ENCODE measurements at places on chromosomes 5 and 9. TPM values are rescaled to one million over a fixed set of nuclear protein-coding genes. Genes with fewer than 3 reads are reported as not detected.

DNA sequence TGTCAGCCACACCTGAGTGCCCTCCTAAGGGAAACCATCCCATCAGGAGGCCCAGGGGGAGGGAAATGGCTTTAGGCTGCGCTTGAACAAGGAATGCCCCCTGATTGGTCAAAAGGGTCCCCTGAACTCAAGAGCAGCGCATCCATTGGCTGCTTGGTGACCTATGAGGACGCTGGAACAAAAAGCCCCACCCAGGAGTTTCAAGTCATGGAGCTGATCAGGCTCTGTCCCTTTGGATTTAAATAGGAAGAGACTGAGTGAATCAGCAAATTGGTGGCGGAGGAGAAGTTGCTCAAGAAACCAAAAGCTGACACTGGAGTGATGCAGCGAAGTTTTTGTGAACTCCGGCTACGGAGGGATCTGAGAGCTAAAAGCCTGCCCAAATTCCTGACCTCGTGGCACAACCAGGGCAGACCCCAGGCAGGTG, 66.7 kb downstream of the SMIM23 start:
- peak; percentile 27 for DNase-seq

GRCh38 chr9:137501457-137501856, 42.3 kb upstream of the NSMF start:
- DNase-seq, result no peak

DNA sequence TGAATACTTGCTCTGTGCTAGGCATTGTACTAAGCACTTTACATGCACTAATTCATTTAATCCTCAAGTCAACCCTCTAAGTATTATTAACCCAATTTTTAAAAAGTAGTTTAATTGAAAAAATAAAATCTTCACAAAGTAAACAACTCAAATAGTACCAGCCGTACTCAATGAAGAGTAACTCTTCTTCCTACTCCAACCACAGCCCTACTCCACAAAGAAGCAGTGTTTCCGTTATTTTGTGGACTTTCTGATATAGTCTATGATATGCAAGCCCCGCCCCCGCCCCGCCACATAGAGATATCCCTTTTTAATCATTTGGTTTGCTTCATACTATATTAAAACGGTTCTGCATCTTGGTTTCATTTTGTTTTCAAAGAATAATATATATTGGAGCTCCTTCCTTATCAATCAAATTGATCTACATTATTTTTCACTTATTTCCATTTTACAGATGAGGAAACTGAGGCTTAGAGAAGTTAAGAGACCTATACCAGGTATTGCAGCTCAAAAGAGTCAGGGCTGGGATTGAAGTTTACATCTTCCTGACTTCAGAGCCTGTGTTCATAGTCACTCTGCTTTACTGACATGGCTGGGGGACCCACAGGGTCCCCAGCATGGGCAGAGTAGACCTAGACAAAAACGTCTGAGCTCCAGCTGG, 78.6 kb downstream of the PCDH1 start:
- no peak for DNase-seq

GRCh38 chr5:139638736-139639618, 9.2 kb upstream of the CXXC5 start:
- peak; percentile 42 for DNase-seq

GRCh38 chr5:159758189-159758588, 158.1 kb upstream of the ADRA1B start:
- no peak for DNase-seq

- no peak for DNase-seq
These were observed 11.0 kb upstream of the NANS start for GRCh38 chr9:98045234-98046179.

DNA sequence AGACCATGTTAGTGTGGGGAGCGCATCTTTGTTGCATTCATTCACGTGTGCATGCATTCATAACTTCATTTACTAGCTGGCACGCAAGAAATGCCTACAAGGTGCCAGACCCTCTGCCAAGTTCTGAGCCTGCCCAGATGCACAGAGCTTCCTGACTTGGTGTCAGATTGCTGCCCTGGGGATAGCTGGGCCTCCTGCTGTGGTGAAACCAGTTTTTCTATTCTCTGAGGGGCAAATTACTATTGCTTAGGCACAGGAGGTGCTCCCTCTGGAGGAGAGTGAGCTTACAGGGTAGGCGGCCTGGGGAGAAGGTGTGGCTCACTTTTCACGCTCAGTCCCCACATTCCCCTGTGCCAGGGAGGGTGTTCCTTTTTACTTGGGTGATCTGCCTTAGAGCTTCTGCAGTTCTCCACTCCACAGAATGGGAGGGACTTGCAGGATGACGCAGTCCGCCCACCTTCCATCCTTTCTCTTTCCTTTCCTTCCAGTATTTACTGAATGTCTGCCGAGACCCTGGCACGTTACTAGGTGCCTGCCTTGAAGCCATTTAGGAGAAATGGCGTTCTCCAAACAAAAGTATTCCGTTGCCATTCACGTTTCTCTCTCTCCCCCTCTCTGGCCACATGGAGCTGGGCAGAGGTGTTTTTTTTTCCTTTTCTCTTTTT, 27.9 kb upstream of the CTNNA1 start:
- DNase-seq, result peak; percentile 66

GRCh38 chr5:4145511-4145910, 549.9 kb downstream of the IRX1 start:
- no peak for DNase-seq

GRCh38 chr5:60927450-60927849, 17.4 kb downstream of the ERCC8 start:
- DNase-seq, result no peak

GRCh38 chr9:27470291-27470856, 53.7 kb upstream of the IFNK start:
- DNase-seq, result peak; percentile 60

DNA sequence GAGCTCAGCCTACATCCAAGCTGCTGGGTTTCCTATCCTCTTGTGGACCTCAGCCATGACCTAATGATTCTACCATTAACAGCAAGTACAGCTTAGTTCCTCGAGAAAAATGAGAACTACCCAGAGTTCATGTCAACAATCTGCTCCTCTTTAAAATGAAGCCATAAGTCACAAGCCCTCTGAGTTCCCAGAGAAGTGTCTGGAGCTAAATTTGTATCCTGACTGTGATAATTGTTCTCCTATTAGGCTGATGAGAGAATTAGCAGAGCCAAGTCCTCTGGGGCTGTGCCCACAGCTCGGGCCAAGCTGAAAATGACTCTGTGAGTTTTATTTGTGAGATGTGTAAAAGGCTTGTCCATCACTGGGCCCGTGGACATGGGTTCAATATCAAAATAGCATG, 145.1 kb upstream of the SMIM23 start:
- DNase-seq, result no peak

DNA sequence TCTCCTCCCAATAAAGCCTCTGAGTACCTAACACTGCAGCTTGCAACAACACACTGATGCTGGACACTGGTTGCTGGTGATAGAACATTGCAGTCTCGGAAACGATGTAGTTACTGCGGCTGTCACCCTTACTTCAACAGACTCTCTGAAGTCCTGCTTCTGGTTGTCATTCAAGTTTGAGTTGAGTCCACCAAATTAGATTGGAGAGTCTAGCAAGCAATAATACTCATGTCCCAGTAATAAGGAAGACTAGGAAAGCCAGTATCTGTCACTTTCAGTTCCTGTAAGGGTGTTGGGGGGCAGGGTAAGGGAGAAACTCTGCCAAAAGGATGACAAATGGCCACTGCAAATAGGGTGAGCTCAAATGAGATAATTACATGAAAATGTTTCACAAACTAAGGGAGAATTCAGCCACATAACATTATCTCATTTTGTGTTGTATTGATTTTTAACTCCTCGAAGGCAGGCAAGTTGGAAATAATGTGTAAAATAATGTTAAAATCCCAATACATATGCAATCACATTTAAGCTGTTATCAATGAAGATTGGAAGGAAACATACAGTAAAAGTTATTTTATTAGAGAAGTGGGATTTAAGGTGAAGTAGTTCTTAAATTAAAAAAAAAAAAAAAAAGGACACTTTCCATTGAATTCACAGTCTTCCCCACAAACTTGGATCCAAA, 849 bp upstream of the IFT74 start:
- DNase-seq, result peak; percentile 10

DNA sequence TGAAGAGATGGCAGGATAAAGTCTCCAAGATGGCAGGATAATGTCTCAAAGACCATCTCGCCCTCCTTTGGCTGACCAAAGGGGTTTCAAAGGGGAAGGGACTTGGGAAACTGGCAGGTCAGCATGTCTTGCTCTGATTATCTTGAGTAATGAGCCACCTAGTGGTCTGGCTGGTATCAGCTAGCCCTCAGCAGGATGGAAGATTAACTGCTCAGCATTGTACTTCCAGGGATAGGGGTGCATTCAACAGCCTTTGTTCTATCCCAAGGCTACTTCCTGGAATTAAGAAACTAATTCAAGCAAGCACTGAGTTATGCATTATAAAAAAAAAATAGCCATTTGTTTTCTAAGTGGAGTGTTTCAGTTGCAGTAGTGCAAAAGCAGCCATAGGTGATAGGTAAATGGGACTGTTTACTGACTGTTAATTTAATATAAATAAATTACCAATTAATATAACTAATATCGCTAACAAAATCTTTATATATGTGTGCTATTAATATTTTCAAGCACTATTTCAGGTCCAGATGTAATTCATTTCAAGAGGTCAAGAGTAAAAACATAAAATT, 555.5 kb downstream of the CDH9 start:
- peak; percentile 87 for DNase-seq

DNA sequence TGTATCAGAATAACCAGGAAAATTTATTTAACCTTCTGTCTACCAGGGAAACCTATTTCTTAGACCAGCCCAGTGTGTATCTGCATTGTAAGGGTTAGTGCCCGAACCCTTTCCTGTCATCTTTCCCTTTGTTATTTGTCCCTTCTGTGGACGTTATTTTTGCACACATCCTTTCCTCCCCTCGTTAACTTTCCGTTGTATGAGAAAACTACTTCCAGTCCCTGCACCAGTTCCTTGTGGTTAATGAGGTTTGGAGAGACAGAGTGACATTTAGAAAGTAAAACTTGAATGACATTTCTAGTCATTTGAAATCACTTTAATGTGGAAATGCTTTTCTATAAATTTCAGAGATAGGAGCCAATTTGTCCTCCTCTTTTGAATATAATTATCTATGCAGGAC, 4.3 kb upstream of the IFNB1 start:
- no peak for DNase-seq

DNA sequence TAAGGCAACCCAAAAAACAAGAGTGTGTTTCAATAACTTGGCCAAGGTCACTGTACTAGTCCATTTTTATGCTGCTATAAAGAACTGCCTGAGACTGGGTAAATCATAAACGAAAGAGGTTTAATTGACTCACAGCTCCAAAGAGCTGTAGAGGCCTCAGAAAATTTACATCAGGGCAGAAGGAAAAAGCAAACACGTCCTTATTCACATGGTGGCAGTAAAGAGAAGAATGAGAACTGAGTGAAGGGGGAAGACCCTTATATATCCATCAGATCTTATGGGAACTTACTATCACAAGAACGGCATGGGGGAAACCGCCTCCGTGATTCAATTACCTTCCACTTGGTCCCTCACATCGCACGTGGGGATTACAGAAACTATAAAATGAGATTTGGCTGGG, 64.3 kb upstream of the CAMK4 start:
- no peak for DNase-seq

- no peak for DNase-seq
These were observed 169.8 kb upstream of the STK32A start for GRCh38 chr5:147065071-147065470.

DNA sequence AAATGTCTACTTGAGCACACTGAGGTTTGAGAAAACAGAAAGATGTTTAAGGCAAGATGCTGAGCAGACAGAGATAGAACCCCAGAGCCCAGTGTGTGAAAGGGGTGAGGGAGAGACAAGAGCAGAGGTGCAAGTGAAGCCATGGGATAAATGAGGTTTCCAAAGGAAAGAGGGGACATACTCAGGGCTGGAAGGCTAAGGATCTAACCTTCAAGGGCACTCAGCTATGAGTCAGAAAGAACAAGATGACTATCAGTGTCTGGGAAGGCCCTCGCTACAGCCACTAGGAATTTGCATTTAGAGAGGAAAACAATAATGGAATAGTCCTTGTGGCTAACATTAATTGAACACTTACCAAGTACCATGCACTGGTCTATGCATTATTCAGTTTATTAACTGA, 113.7 kb downstream of the HTR4 start:
- no peak for DNase-seq

DNA sequence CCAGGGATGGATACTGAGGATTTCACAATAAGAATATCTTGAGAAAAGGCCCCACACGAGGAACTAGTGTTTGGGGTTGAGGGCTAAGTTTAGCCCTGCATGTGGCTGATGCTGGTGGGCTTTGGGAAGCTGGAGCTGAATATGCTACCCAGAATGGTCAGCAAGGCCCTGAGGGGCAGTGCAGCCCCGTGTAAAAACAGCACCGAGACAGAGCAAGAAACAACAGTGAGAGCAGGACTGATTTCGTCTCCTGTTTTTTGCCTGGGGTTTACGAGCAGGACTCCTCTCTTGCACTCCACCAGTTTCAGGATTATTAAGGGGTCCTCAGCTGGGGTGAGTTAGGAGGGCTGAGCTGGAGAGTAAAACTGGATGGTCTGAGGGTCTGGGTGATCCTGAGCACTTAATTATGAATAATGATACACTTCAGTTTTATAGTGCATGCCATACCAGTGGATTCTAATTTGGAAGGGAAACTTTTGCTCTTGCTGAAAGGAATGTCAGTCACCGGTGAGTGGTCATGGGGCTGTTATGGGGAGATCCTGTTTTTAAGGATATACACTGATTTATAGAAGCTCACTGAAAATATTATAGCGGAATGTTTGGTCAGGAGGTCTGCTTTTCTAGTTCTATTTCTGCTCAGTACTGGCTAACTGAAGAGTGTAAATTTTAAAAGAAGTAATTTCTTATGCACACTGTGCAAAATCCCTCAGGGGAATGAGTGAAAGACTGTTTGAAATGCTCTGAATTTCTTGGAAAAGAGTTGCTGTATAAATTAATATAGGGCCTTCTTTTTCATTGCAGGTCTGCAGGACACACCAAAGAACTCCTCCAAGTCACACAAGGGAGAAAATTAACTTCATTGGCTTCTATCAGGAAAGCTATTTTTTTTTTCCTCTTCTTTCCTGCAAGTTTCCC, 42.7 kb upstream of the NFIB start:
- no peak for DNase-seq

- no peak for DNase-seq
These were observed 128.6 kb downstream of the ASTN2 start for GRCh38 chr9:117286245-117286644.

Gene CDH9
- total RNA-seq, result 2.8 TPM

Gene CCL19
- not detected for total RNA-seq

Gene TLE1
- total RNA-seq, result 54.7 TPM
